ENCODE measurements at places on chromosomes 6 and 20.

DNA sequence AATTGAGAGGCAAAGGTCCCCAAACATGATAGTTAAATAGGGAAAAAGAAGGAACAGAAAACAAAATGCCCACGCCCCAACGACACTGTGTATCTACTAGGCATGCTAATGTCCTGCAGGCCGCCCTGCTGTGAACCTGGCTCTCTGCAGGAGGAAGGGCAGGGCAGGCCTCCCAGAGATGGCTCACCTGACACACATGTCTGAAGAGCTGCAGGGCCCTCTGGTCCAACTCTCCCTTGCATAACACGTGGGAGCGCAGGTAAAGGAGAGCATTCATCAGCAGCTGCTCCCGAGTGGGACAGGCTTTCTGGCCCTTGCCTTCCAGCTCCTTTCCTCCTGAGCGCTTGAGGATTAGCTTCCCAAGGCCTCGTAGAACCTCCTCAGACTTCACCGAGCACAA lies 53.7 kb upstream of the LYRM2 start:
- no peak for DNase-seq

DNA sequence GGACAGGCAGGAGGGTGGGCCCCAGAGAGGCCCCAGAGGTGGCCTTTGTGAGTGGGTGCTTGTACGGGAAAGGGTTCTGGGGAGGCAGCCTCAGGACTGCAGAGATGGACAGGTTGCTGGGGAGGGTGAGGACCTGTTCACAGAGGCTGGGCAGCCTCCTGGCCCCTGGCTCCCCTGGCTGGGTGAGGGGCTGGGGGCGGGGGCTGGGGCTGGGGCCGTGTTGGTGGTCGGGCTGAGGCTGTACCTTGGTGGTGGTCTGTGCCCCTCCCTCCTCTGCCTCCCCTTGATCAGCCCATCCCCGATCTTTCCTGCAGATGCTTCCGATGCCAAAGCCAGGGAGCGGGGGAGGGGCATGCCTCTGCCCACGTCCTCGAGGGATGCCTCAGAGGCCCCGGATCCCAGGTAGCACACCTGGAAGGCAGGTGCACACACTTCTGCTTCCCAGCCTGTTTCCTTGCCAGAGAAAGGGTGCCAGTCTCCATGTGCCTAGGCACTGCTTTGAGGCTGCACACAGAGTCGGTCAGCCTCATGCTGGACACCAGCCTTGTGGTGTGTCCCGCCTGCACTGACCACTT lies 4.8 kb downstream of the TCEA2 start:
- DNase-seq = no peak

DNA sequence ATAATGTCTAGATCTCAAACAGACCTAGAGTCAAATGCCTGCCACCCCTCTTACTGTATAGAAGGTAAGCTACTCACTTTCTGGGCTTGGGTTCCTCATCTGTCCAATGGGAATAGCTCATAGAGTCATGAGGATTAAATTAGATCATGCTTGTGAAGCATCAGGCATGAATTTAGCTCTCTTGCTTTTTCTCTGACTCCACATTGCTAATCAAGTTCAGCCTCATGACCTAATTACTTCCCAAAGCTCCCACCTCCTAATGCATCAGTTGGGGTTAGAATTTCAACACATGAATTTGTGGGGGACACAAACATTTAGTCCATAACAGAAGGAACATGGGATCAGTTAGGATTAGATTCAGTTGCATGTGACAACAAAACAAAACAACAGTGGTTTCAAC lies 4.6 kb upstream of the DDX27 start:
- no peak for DNase-seq

DNA sequence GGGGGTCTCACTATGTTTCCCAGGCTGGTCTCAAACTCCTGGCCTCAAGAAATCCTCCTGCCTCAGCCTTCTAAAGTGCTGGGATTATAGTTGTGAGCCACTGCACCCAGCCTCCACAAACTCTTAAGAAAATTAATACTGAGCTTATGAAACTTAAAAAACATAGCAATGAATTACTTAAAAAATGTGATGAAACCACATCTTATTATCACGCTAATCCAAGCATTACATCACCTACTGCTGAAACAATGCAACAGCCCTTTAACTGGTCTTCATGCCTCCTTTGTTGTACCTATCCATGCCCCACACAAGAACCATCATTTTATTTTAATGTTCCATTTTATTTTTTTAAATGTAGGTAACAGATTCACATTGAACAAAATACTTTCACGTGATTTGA lies 24.9 kb downstream of the SESN1 start:
- DNase-seq = no peak

DNA sequence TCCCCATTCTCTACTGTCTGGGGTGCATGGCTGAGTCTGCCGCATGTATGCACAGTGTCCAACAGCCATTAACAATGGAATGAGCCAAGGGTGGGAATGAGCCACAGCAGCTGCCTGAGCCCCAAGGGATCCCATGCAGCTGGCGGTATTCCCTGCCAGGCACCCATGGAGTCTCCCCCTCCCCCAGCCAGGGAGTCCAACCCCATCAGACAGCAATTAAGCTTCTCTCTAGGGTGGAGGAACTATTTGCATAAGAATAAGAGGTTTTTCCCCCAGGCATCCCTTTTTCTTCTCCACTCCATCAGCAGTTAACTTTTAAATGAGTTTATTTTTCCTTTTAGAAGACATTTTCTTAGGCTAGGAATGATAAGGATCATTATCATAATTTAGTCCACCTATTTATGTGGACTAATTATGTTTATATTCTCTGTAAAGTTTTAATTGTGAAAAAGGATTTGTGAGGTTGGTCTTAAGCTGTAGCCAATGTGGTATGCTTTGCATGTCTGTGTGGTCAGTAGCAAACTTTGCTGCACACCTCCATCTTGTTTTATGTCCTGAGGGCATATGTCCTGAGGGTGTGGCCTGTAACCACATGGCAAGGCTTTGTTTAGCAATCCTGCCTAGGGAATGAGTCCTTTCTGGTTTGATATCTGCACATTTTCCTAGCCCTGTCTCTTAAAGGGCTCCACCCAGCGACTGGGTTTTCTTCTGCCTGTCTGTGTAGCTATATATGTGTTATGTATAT lies 158.9 kb upstream of the OLIG3 start:
- no peak for DNase-seq

DNA sequence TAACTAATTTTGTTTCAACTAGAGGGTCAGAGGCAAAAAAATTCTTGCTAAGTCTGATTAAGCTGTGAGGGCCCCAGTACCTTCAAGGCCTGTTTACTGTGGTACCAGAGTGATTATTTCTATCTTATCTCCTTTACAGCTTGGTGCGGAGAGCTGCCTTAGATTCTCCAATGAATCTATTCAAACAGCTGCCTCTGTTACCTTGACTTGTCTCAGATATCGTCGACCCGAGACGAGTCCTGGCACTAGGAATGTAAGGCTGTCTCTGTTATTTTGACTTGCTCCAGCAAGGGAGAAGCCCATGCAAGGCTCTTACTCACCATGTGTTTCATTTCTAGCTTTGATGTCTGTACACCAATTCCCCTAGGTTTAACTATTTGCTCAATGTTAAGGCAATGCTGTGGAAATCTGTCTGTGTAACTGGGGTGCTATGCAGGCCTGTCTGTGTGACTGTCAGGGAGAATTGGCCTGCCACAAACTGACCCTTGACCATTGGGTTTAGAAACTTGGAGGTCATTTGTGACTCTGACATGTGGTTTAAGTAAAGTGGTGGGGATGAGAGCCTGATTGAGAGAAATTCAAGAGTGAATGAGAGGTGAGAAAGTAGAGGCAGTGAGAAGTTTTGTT lies 10.4 kb upstream of the FKBPL start:
- DNase-seq = no peak

All from RWPE1 (cell line).